Non-pigmented ciliary epithelial cell (primary cell): ENCODE measurements at places on chromosomes 12 and 14.

DNA sequence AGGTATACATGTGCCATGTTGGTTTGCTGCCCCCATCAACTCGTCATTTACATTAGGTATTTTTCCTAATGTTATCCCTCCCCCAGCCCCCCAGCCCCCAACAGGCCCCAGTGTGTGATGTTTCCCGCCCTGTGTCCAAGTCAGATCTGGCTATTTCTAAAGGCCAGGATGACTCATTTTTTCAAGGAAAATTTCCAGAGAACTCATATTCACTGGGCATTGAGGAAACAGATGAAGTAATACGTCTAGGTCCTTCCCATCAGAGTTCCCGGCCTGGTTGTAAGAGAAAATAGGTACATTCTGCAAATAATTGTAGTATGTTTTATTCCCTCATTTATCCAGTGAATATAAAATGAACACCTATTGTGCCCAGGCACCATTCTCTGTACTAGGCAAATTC is 345.2 kb downstream of the BCL11B start:
- no peak for DNase-seq

DNA sequence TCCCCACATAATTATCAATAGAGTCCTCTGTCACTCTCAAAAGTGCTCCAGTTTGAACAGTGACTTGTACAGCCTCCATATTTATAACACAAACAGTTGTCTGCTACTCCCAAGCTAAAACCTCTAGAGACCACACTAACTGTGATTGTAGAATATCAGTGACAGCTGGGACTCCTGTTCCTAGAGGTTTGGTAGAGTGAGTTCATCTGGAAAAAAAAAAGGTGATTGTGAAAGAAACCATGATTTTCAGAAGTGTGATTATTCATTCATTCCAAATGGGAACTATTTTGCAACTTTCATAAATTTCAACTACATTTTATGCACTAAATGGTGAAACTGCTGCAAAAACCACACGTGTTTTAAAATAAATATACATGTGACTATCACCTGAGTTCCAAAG is 128.0 kb upstream of the PLXNC1 start:
- no peak for DNase-seq

- DNase-seq, result no peak
Measured at GRCh38 chr14:68317239-68317638, 475.6 kb downstream of the ZFP36L1 start.

DNA sequence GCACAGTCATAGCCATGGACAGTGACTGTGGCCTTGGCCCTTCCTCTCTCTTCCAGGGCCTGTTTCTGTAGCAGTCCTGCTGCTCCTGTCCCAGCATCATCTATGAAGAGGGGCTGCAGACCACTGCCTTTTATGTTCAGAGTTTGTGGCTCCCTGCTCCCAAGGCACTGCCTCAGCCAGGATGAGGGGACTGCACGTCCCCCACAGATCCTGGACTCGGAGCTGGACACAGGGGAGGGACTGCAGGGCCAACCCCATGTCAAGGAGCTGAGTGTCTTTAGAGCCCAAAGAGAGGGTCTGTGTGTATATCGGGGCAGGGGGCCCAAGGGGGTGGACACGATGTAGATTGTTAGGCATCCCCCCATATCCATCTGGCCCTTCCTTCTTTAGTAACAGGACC is 60.6 kb upstream of the DIO3 start:
- DNase-seq, result no peak

DNA sequence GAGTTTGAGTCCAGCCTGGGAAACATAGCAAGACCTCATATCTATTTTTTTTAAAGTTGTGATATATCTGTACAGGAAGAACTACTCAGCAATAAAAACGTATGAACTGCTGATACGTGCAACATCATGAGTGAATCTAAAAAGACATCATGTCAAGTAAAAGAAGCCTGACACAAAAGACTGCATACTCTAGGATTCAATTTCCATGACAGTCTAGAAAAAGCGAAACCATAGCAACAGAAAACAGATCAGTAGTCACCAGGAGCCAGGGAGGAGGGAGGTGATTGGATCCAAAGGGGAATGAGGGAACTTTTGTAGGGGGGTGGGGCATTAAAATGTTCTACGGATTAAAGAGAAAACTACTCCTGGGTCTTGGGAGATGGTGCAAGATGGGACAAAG is 8.7 kb upstream of the RGS6 start:
- no peak for DNase-seq

- no peak for DNase-seq
Measured at GRCh38 chr14:87656315-87656714, 336.7 kb downstream of the GALC start.

- no peak for DNase-seq
Measured at GRCh38 chr14:75205591-75205990, 29.2 kb upstream of the TMED10 start.
